Stimulated activated memory B cell treated with anti-CD40 and anti-IgM and Interleukin-4, amounts not matched to agents 10 μg/mL and 1 μg/mL and 100 μg/mL, for 72 hours (primary cell): ENCODE measurements at places on chromosomes 7 and 10.

DNA sequence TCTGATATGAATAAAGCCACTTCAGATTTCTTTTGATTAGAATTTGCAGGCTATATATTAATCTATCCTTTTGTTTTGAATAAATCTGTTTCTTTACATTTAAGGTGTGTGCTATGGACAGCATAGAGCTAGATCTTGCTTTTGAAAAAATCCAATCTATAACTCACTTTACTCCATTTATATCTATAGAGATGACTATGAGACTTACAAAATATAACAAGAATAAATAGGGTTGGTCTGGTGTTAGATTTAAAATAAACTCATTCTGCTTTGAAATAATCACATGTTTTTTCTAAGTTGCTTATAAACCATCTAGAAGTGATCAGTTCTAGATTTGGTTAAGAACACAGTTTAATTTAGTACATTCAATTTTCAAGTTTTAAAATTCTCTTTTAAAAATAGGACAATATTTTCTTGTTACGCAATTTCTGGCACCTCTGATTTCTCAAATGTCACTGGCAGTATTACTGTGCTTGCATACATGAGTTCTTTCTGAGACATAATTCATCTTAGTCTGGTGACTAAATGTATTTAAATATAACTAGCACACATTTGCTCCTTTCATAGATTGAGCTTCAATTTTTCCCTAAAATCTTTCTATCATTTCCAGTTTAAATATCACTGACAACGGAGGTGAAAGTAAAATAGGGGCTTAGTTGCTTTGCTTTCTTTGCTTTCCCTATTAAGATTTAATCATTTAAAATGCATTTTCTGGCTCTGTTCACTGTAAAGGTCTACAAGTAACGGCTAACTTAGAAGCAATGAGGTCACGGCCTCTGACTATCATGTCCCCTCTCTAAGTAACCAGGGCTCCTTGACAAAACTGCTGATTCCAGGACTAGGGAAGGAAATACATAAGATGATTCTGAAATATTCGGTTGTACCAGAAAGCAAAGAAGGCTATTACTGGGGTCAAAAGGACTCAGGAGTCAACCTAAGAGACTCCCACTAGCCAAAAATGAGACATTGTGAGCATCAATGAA is 89.3 kb downstream of the ICA1 start:
- ATAC-seq: no peak

- ATAC-seq: no peak
These were observed 32.9 kb upstream of the WDR11 start for GRCh38 chr10:120818301-120818700.

- ATAC-seq: no peak
These were observed 10.3 kb downstream of the GALNT11 start for GRCh38 chr7:152035817-152036216.

GRCh38 chr10:72329290-72330068 is 25.2 kb downstream of the DNAJB12 start:
- ATAC-seq: no peak

- ATAC-seq: no peak
These were observed 106.3 kb upstream of the SVIL start for GRCh38 chr10:29740981-29741545.
